ENCODE measurements at places on chromosomes 5 and 9.
A peak's percentile ranks its signal among the peaks of the same experiment; 100 is the strongest.

DNA sequence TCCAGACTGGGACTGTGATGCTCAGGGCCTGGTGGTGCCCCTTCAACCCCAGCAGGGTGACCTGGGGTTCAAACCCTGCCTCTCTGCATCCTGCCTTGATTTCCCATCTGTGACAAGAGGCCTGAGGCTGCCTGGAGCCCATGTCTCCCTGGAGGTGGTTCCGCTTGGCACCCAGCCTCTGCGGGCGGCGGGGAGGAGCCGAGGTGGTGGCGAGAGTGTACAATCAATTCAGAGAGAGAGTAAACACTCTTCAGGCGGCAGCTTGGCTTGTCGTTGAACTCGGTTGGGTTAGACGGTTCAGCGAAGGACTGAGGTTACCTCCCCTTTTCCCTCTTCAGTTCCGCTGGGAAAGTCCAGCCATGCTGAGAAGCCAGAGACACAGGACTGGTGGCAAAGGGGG, 39.3 kb downstream of the NTNG2 start:
- DNase-seq: no peak

- DNase-seq: no peak
These were observed 150.1 kb downstream of the SLC28A3 start for GRCh38 chr9:84190411-84190810.

- peak; percentile 71 for DNase-seq
These were observed 10.2 kb downstream of the HAND1 start for GRCh38 chr5:154467655-154468354.

- no peak for DNase-seq
These were observed 6.0 kb upstream of the NEK6 start for GRCh38 chr9:124251605-124252378.

DNA sequence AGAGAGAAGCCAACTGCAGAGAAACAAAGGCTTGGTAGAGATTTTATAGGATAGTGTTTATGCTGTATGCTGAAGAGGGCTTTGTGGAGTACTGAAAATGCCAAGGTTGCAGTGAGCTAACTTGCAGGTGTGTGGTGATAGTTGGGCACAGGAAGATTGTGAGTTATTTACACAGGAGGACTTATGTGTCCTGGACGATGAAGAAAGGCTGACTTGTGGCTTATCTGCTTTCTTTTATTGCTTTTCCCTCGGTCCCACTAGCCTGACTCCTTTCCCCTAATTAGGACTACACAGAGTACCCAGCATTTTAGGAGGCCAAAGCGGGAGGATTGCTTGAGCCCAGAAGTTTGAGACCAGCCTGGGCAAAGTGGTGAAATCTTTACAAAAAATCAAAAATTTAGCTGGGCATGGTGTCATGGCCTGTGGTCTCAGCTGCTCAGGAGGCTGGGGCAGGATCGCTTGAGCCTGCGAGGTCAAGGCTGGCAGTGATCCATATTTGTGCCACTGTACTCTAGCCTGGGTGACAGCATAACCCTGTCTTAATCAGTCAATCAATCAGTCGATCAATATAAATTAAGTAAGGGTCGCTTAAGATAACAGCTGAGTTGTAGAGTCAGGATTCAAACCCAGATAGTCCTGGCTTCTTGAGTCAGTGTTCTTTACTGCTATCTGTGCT, 61.9 kb downstream of the UBE2R2 start:
- no peak for DNase-seq

DNA sequence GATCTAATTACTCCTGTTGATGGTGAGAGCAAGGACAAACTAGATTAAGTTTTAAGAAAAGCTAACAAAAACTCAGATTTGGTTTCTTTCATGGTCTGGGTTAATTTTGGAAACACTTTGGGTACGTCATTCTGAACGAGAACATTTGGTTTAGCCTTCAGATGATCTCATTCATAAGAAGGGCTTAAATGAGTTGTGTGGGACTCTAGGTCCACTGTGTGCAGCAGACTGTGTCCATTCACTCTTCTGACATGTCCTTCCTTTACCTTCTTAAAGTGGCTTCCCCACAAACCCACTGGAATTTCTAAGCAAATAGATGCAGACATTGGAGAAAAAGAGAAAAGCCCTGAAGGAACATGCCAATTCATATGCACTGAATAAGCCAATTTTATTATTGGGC, 96.8 kb downstream of the FBXO4 start:
- no peak for DNase-seq

- no peak for DNase-seq
These were observed 26.6 kb downstream of the DYNC2I2 start for GRCh38 chr9:128629852-128630545.

DNA sequence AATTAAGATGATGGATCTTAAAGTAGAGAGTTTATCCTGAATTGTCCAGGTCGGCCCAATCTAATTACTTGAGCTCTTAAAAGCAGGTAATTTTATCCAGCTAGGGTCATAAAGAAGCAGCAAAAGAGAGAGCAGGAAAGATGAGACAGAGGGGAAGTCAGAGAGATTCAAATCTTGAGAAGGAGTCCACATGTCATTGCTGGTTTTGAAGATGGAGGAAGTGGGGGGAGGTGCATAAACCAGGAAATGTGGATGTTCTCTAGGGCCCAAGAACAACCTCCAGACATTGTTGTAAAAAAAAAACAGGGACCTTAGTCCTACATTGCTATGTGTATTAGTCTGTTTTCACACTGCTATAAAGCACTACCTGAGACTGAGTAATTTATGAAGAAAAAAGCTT, 66.4 kb downstream of the SLCO4C1 start:
- DNase-seq: no peak

DNA sequence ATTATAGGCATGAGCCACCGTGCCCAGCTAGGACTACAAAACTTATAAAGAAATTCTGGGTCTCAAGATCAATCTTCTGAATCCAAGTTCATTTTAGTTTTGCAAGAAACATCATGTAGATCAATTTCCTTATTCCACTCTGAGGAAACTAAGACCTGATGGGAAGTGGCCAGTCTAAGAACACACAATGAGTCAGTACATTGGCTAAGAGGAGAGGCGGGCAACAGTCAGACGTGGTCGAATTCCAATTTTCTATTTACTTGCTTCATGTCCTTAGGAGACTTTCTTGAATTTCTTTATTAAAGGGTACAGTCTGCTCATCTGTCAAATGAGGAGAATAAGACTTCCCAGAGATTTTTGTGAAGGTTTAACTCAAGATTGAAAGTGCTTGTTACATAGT, 432.1 kb upstream of the BRINP1 start:
- no peak for DNase-seq

- DNase-seq: no peak
These were observed 775 bp upstream of the LHX2 start for GRCh38 chr9:124010665-124011321.

GRCh38 chr5:162068412-162068811, 839 bp downstream of the GABRG2 start:
- DNase-seq: no peak

DNA sequence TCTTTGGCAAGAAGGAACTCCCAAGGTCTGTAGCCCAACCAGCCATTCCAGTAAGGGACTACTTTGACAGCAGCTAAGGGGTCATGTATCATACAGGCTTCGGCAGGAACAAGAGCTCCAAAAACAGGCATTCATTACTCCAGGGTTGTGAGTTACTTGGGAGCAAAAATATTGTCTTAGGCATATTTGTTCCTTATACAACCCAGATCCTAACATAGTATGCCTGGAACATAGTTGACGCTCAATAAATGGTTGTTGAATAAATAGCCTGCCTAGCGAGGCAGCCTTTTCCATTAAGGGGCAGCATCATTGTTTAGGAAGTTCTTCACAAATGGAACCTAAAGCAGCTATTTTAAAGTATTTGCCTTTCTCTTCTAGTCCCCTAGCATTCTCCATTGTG, 35.8 kb upstream of the FER start:
- no peak for DNase-seq

DNA sequence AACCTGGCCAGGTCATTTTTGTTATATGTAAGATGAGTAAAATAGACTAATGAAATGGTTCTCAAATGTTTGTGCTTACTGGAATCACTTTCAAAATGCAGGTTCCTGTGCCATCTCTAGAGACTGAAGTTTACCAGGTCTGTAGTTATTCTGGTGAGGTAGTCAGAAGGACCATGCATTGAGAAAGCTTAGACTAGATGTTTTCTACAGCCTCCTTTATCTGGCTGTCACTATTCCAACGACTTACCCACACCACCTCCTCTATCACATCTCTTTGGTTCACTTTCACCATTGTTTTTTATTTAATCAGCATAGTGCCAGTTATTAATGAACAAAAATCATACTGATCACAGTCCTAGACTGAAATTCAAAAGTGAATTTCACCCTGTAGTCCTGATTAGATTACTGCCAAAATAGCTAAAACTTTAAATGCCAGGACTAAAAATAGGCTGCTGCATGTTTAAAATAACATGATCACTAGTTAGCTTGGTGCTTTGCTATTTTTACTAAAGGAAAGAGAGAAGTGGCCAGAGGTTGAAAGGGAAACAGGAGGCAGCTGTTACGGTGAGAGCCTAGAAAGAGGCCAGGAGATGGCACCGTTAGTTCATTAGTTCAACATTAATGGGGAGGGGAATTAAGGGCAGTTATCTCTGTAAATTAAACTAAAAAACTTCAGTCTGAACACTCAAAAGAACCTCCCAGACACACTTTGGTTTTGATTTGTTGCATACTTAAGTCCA, 13.9 kb upstream of the FNIP1 start:
- DNase-seq: no peak

DNA sequence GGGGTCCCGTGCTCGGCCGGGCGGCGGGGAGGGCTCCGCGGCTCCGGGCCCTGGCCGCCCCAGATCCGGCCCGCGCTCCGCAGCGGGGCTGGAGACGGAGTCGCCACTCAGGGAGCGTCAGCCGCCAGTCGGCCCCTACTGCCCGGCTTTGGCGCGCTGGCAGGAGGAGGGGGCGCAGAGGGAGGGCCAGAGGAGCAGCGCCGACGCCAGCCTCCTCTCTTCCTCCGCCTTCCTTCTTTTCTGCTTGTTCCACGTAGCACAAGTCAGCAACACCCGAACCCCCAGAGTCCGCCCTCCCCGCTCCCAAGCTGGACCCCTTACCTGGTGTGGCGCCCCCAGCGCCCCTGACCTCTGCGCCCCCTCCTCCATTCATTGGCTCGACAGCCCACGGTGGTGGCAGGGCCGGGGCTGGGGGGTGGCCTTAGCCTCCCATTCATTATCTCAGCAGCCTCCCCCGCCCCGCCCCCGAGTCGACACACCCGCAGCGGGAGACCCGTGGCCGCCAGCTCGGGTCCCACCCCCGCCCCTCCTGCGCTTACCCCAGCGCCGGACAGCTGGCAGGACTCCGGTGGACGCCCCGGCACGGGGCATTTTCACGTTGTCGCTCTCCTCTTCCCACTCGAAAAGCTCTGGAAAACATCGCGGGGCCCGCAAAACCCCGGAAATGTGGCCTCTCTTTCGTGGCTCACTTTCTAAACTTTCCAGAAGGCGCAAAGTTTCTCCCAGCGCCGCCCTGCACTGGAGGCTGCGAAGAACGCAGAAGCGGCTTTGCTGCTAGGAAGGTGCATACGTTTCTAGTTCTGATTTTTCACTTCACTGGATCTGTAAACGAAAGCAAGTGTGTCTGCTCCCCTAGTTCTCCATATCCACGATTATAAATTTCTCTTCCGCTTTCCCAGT, at the start of gene LPAR1:
Gene LPAR1 (minus strand): TSS at position 140 of the 900 bp plus-strand sequence. CDS start 66,353 bp downstream, outside the sequence.
- DNase-seq: no peak

- no peak for DNase-seq
These were observed 651.6 kb downstream of the HTR1A start for GRCh38 chr5:63310644-63311043.

DNA sequence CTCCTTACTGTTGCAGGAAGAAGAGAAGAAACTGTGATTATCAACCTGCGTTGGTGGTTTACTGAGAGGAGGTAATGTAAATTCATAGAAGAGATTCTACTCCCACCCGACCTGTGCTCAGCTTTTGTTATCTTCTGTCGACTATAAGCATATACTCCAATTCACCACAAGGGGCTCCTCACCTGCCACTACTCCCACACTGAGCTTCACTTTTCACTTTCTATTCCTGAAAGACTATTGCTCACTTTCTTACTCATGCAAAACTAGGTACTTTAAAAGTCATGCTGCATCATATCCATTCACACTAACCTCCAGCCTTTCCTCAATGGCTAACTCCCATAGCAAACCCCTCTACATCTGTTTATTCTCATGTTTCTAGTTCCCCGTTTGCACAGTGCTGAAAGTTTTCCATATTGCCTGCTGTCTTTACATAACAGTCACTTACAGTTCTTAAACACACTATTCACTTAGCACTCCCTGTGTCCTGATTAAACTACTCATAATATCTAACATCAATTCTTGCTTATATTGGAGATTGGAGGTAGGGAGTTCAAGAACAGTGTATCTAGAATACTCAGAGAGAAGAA, 1062.6 kb downstream of the NR2F1-AS1 start:
- no peak for DNase-seq

DNA sequence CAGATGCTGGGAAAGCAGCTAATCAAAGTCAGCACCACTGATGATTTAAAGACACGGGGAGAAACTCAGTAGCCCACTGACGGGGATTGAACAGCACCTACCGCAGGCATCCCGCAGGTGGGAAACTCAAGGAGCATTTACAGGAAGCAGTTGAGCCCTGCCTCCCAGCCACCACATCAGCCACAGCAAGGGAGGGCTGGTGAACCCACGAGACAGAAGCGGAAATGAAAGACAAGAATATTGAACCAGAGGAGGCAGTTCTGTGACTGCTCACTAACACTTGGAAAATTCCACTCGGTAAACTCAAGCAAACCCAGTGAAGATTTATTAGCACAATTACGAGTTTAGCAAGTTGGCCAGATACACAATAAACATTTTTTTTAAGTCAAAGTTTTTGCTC, 10.6 kb upstream of the FAM163B start:
- DNase-seq: no peak

- DNase-seq: no peak
These were observed 1.1 kb upstream of the UBAP2 start for GRCh38 chr9:34049630-34050384.

DNA sequence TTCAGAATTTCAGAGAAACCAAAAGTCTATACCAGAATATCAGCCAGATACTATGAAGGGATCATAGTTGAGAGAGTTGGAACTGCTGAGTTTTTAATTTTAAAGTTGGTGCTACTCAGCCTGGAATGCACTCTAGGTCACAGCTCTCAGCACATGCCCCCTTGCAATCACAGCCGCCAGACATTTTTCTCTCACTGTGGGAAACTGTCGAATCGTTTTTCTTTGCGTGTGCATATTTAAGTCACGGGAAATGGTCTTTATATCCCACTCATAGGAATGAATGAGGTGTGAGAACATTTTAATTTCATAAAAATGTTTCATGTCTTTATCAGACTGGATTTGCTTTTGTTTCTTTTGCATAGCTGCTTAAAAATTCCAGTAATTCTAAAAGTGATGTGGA, 12.2 kb upstream of the SPDL1 start:
- DNase-seq: no peak

DNA sequence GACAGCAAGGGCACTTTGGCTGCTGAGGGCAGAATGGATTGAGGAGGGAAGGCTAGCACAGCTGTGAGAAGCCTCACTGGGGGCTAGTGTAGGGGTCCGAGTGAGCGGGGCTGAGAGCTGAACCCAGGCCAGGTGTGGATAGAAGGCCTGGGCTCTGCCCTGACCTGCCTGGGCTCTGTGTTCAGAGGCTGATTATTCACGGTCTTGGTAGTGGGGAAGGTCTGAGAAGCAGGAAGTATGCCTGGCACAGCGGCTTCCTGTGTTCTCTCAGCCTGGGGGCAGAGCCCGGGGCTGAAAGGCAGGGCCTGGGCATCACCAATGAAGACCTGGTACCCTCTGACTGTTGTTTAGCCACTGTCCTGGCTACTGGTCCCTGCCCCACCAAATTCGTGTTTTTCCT, 136.4 kb upstream of the TBC1D2 start:
- no peak for DNase-seq

- peak; percentile 3 for DNase-seq
These were observed 260.7 kb upstream of the KCNN2 start for GRCh38 chr5:114101153-114101552.

- DNase-seq: no peak
These were observed 21.6 kb downstream of the MRPL22 start for GRCh38 chr5:154962494-154962893.
